Stimulated activated CD4-positive, alpha-beta T cell treated with anti-CD3 and anti-CD28 coated beads, Interleukin-4, amount 100 ng/mL, for 4 hours (primary cell): ENCODE measurements at places on chromosomes 3 and 15.

DNA sequence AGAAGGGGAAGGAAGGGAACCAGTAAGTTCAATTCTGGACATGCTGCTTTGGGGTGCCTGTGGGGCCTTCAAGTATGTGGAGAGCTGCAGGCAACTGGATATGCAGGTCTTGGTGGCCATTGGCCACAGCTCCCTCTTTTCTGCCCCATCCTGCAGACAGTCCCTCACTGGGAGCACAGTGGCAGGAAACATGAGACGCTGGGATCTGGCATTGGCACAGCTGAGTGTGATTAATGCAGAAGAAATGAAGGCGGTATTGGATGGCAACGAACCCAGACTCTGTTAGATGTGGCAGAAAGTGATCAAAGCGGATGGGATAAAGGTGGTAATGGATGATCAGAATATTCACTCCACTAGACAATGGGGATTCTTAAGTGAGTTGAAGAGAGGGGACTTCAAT lies 23.2 kb upstream of the VPS8 start:
- DNase-seq = no peak

DNA sequence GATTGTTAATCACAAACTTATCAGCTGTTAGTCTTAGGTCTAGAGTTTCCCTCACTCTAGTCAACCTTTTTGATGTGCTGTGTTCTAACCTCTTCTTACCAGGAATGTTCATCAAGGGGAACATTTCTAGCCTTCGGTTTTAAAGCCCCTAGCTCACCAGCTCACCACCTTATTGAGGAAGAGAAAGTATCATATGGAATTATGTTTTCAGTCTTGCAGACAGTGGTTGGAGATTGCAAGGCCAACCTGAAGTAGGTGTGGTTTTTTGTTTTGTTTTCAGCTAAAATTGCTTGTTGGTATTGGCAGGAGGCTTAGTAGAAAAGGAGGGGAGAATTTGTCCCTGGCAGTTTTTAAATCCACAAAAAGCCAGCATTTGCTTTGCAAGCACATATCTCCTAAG lies 48.4 kb upstream of the CCDC80 start:
- DNase-seq = no peak

DNA sequence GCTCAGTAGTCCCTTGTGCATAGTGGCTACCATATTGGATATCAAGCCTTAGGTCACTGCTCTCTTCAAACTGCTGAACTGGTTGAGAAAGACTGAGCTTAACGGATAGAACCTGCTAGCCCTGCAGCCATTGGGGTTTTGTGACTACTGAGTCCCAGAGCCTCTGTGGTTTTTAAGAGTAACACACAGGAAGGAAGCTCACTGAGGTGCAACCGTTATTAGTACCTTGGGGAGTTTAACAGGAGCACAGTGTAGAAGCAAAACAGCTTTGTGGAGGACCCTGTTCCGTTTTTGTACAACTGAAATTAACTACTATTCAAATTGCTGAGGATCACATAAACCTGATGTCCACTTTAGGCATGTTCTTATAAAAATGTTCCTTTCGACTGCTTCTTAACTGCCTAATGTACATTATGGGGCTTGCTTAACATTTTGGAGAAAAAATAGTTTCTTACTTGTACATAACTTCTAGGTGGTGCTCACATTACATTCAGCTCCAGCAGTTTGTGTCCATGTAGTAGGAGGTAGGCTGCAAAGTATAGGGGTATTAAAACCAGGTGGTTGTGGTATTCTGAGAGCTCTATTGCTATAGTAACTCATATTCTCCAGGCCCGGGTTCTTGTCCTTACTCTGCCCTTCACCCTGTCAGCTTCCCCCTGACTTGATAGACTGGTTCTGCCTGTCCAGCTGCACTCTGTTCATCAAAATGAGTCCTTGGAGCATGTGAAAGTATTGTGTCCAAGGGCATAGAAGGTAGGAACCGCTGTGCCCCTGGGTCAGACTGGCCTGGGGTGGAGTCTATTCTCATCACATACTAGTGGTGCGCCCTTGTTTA lies 17.3 kb downstream of the PXK start:
- no peak for DNase-seq

DNA sequence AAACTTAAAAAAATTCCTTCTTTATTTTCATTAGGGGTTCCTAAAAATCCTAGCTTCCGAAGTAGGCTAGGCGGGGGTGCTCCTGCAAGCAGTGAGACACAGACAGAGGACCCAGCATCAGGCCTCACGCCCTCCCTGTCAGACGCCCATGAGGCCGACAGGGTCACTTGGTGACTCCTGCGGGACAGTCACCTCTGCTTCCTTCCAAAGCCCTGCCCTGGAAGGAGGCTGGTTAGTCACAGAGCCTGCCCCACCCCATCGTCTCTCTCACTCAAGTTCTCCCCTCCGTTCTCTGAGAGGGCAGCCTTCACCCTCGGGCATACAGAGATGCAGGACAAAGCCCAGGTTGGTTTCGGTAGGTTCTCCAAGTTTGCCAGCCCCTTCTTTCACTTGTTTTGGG lies 38.6 kb downstream of the EHD4 start:
- no peak for DNase-seq

DNA sequence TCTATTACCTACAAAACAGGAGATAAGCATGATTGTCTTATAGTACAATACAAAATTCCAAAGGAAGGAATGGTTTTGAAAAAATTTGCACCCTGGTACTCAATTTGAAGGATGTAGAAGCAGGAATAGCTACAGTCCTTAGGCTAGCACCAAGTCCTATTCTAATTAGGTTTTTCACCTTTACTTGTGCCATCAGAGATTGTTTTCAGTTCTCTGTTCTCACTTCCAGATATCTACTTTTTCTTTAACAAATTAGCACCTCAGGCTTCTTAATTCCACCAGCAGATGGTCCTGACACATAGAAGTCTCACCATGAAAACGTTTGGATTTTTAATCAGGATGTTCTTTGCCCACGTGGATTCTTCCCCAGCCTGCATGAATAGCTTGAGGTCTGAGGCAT lies 43.8 kb downstream of the IL5RA start:
- DNase-seq = no peak

DNA sequence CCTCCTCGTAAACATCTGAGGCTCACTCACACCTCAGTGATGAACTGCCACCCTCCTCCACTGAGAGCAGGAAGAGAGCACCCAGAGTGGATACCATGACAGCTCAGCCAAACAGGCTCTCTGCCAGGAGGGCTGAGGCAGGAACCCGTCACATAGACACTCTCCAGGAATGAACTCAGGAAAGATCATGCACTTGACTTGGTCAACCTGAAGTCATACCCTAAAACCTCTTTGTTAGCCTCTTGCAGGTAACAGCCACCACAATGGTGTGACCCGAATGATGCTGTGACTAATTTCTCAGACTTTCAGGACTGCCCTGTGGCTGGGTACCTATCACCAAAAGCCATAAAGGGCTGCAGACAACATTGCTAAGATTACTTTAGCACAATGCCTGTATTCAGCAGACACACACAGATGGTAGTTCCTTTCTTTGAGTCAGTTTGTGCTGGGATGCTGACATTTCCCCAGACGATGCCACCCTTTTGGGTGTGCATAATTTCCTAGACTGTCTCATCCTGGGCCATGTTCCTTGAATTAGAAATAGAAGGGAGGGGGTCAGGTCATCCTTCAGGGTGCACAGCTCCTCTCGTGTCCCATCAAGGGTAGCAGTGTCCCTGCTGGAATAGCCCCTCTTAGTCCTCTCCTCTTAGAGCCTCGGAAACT lies 30.3 kb downstream of the CX3CR1 start:
- no peak for DNase-seq

- no peak for DNase-seq
Measured at GRCh38 chr3:129587566-129588210, 18.8 kb downstream of the PLXND1 start.

DNA sequence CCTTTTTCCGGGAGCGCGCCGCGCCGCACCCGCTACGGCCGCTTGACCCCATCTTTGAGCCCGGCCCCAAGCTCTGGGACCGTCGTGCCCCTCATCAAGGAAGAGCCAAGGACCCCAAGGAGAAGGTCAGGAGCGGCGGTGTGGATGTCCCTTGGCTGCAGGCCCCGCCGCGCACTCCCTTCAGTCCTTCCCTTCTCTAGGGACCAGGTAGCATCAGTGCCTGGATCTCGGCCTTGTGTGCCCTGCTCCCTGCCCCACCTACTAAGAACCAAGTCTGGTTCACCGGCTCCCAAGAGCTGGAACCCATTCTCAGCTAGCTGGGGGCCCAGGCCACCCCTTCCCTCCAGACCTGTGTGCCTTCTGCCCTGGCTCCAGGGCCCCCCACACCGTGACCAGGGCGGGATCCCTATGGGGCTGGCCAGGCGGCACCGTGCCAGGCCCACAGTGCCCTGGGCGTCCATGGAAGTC lies 69.3 kb upstream of the CGNL1 start:
- no peak for DNase-seq

DNA sequence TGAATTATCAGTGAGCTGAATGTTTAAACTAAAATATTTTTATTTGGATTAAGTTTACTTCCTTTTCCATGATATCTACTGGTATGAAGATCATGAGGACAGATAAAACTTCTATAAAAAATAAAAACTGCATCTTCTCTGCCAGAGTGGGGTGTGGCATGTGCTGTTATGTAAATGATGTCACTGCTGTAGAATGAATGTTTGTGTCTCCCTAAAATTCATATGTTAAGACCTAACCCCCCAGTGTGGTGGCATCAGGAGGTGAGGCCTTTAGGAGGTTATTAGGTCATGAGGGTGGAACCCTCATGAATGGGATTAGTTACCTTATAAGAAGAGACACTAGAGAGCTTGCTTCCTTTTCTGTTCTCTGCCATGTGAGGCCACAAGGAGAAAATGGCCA lies 178.7 kb upstream of the DPH6 start:
- DNase-seq = no peak

- no peak for DNase-seq
Measured at GRCh38 chr3:45153658-45154437, 7.7 kb upstream of the CDCP1 start.

- no peak for DNase-seq
Measured at GRCh38 chr3:24678021-24678420, 183.4 kb upstream of the THRB start.

- DNase-seq = no peak
Measured at GRCh38 chr15:70093481-70094319, 4.0 kb downstream of the TLE3 start.

- DNase-seq = no peak
Measured at GRCh38 chr3:9194509-9195184, 54.8 kb downstream of the SRGAP3 start.

DNA sequence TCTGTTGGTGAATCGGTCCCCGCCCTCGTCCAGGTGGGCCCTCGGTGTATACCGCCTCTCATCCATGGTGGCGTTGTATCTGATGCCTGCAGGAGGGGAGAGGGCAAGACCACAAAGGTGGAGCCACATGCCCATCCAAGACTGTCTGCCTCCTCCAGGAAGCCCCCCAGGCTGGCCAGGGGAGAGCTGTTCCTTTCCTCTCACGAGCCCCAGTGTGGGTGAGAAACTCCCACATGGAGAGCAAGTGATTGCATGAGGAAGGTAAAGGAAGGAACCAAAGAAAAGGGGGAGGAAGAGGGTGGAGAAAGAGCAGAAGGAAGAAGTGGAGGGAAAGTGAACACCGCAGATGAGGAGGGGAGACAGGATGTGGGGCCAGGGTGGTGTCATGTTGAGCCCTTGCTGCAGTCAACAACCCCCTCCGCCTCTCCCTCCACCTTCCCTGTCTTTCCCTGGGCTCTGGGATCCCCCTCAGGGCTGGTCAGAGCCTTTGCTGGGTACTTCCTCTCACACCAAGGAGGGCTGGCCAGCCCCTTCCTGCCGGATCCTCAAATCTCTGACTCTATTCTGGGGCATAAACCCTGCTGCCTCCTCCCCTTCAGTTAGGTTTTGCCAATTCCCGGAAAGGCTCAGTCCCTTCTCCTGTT lies 49.3 kb downstream of the FEM1B start:
- no peak for DNase-seq

DNA sequence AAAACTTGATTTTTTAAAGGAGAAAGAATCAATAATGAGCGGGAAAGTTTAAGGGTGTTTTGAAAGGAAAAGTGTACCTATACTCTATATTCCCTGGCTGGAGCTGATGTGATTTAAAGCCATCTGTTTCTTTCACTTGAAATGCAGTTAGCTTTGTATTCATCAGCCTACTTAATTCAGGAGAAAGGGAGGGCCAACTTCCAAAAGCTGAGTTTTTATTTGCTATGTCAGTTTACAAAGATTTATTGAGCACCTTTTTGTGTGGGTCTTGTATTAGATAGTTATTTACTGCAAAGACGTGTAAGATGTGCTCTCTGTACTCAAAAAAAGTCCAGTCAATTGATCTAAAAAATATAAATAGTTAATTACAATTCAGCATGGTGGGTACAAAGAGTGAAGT lies 176.2 kb upstream of the GOLIM4 start:
- DNase-seq = no peak

DNA sequence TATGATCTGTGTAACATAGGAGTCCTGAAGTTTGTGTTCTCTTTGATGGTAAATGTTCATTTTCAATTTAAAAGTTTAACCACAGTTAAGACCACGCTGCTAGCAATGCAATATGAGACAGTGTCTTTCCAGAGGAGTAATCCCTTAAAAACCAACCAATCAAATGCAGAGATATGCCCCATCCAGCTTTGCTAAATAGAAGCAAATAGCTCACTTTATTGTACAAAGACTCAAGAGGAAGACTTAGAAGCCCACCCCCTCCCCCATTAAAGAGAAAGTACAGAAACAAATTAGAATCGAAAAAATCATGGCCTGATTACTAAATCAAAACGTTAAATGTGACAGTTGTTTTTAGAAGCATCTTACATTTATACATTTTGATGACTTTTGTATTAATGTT lies 2.1 kb upstream of the ANP32A start:
- no peak for DNase-seq

DNA sequence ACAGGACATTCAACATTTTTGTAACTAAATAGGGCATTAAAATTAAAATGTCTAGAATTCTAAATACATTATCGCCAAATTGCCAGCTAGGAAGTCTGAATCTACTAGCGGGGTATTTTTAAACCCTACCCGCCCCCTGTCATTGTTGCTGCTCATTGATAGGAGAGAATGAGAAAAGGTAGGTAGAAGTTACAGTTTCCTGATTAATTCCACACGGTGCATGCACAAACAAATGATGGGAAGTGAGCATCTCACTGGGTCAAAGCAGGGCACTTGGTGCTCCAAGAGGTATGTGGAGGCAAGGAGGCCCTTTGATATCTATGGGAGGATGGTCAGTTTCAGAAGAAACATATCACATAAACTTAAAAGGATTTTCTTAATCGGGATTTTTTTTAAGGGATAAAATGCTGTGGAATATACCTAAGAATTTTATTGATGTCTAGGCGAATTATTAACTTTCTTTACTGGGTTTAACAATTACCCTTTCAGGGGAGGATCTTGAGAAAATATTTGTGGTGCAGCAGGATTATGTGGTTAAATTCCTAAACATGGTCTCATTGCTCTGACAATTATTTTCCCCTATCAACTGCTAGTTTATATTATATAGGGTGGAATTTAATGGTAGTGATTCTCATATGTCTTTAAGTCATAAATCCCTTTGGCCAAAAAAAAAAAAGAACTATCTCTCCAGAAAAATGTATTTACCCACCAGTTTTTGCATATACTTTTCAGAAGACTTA lies 236.0 kb upstream of the GOLGA6L4 start:
- DNase-seq = no peak
